ENCODE measurements at places on chromosomes 13 and 19. TPM values are rescaled to one million over a fixed set of nuclear protein-coding genes. Genes with fewer than 3 reads are reported as not detected.

KRTDAP gene
- not detected for polyA plus RNA-seq

MIA gene
- polyA plus RNA-seq: 2.1 TPM

C3 gene
- polyA plus RNA-seq: 313 TPM

EXOSC5 gene
- 32.7 TPM for polyA plus RNA-seq

RUVBL2 gene
- 36.6 TPM for polyA plus RNA-seq

RAB3A gene
- polyA plus RNA-seq: 2.1 TPM

KIR2DL4 gene
- 0.45 TPM for polyA plus RNA-seq

- no peak for DNase-seq
- no peaks in the 10 kb centered on the region for H3K4me1 ChIP-seq
- no peak overlapping the region for H3K4me3 ChIP-seq
- H3K27me3 ChIP-seq: no peaks in the 10 kb centered on the region
Measured at GRCh38 chr13:63124863-63125262, 1709.2 kb upstream of the PCDH20 start.

- H3K4me3 ChIP-seq: no peak overlapping the region
- H3K4me1 ChIP-seq: peaks cover 21% of the 10 kb centered on the region
- peaks cover 30% of the 10 kb centered on the region for H3K27me3 ChIP-seq
Measured at GRCh38 chr19:18231775-18232174, 5.5 kb upstream of the PDE4C start.

DNA sequence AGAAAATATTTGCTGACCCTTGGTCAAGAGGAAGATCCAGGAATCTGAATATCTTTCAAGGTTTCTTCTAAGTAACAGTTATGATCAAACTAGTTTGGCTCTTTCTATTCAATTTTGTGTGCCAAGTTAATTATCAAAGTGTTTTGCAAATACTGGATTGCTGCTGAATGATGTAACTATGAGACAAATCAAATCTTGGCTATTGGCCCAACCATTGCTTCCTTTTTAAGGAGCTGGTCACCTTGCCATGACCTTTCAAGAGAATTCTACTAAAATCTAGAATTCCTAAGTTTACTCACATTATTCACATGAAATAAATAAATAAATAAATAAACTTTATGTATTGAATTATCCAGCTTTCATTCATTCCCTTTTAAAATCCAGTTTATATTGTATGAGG is 371.8 kb downstream of the SLITRK6 start:
- no peaks in the 10 kb centered on the region for H3K36me3 ChIP-seq
- no peaks in the 10 kb centered on the region for H3K4me1 ChIP-seq
- no peak for DNase-seq
- no peaks in the 10 kb centered on the region for H3K27me3 ChIP-seq

DNA sequence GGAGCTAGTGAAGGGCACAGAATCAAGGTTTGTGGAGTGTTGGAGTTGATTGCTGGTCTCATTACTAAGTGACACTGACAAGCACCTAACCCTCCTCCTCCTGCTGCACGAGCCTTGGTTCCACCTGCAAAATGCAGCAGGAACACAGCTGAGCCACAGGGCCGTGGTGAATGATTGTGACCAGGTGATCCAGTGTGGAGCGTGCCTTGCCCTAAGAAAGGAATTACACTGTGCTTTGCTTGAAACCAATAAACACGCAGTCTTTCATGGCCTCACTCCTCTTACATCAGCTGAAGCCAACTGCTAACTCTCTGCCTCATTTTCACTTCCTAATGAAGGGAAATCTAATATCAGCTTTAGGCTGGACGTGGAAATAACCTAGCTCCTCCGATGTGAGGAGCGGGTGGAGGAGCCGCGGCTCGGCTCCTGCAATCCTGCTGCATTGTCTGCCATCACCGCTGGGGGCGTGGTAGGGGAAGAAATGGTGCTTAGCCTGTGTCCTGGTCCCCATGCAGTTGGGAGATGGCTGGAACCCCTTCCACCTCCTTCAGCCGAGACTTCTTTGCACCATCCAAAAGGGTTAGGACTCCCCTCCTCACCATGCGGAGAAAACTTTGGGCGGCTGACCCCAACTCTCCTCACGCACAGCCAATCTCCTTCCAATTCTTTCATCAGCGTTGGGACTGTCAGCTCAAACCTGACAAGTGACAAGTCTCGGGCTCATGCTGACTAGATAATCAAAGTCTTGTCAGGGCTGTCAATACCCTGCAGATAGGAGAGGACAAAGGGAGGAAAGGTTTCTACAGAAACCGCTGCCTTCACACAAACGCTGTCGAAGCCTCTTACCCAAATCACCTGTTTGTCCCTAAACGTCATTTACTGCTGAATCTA is 427.9 kb downstream of the ZNF536 start:
- no peak for DNase-seq
- no peaks in the 10 kb centered on the region for H3K36me3 ChIP-seq
- no peak overlapping the region for H3K27ac ChIP-seq
- no peak overlapping the region for H3K4me3 ChIP-seq
- H3K27me3 ChIP-seq: no peaks in the 10 kb centered on the region

DNA sequence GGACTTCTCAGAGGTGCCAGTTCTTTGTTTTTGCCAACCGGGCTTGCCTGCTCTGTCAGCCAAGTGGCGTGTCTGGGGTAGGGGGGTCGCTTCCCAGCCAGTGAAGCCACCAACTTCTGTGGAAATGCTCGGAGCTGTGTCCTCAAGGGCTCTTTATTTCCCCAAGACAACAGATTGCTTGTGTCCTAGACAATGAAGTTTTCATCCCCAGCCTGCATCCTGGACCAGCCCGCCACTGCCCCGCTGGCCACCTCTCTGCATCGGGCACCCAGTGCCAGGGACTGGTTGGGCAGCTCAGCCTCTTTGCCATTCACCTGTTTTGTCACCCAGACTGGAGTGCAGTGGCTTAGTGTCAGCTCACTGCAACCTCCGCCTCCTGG is 3.7 kb downstream of the RAB11B start:
- no peaks in the 10 kb centered on the region for H3K36me3 ChIP-seq
- DNase-seq: no peak
- peak overlapping the region; percentile 100 for H3K27ac ChIP-seq
- no peak overlapping the region for H3K4me3 ChIP-seq
- peaks cover 70% of the 10 kb centered on the region for H3K4me1 ChIP-seq

GRCh38 chr13:99605420-99606323 is 104.4 kb downstream of the TM9SF2 start:
- H3K4me1 ChIP-seq: peaks cover 7% of the 10 kb centered on the region
- peak overlapping the region; percentile 83 for H3K27ac ChIP-seq
- no peaks in the 10 kb centered on the region for H3K27me3 ChIP-seq
- no peak for DNase-seq

GRCh38 chr13:93778548-93778947 is 551.9 kb downstream of the GPC6 start:
- DNase-seq: no peak
- H3K27me3 ChIP-seq: no peaks in the 10 kb centered on the region
- no peaks in the 10 kb centered on the region for H3K4me1 ChIP-seq

- H3K4me1 ChIP-seq: no peaks in the 10 kb centered on the region
- H3K36me3 ChIP-seq: peaks cover 4% of the 10 kb centered on the region
- no peak overlapping the region for H3K27ac ChIP-seq
Measured at GRCh38 chr19:5228490-5228889, 112.1 kb downstream of the PTPRS start.

GRCh38 chr19:13078897-13079541 is 23.6 kb downstream of the LYL1 start:
- peaks cover 5% of the 10 kb centered on the region for H3K36me3 ChIP-seq
- H3K4me1 ChIP-seq: no peaks in the 10 kb centered on the region
- peak; percentile 91 for DNase-seq
- H3K4me3 ChIP-seq: no peak overlapping the region
- no peaks in the 10 kb centered on the region for H3K27me3 ChIP-seq

- peak within 1 kb of the TSS; percentile 98 for H3K27ac ChIP-seq
- H3K4me1 ChIP-seq: peaks cover 32% of the 10 kb centered on the region
Measured at GRCh38 chr19:45177817-45178261, at the start of gene TRAPPC6A. TRAPPC6A (minus strand) TSS chr19:45178237; CDS start chr19:45178218, 19 bp downstream.

- no peaks in the 10 kb centered on the region for H3K27me3 ChIP-seq
- H3K27ac ChIP-seq: peak overlapping the region; percentile 24
- peak; percentile 60 for DNase-seq
- H3K36me3 ChIP-seq: peaks cover 4% of the 10 kb centered on the region
- H3K4me3 ChIP-seq: no peak overlapping the region
- peaks cover 62% of the 10 kb centered on the region for H3K4me1 ChIP-seq
Measured at GRCh38 chr19:29668746-29669609, 3.7 kb downstream of the PLEKHF1 start.

GRCh38 chr19:16554776-16555175 is 12.5 kb upstream of the CHERP start:
- no peak overlapping the region for H3K27ac ChIP-seq
- no peaks in the 10 kb centered on the region for H3K27me3 ChIP-seq
- H3K4me3 ChIP-seq: no peak overlapping the region
- H3K36me3 ChIP-seq: peaks cover 25% of the 10 kb centered on the region

GRCh38 chr13:77430377-77430951 is 103.6 kb upstream of the MYCBP2 start:
- DNase-seq: no peak
- H3K4me1 ChIP-seq: no peaks in the 10 kb centered on the region
- H3K36me3 ChIP-seq: no peaks in the 10 kb centered on the region
- H3K27ac ChIP-seq: no peak overlapping the region

- no peak for DNase-seq
- no peak overlapping the region for H3K4me3 ChIP-seq
- peaks cover 10% of the 10 kb centered on the region for H3K36me3 ChIP-seq
- H3K27ac ChIP-seq: no peak overlapping the region
Measured at GRCh38 chr13:102879793-102880499, 34.1 kb downstream of the ERCC5 start.

DNA sequence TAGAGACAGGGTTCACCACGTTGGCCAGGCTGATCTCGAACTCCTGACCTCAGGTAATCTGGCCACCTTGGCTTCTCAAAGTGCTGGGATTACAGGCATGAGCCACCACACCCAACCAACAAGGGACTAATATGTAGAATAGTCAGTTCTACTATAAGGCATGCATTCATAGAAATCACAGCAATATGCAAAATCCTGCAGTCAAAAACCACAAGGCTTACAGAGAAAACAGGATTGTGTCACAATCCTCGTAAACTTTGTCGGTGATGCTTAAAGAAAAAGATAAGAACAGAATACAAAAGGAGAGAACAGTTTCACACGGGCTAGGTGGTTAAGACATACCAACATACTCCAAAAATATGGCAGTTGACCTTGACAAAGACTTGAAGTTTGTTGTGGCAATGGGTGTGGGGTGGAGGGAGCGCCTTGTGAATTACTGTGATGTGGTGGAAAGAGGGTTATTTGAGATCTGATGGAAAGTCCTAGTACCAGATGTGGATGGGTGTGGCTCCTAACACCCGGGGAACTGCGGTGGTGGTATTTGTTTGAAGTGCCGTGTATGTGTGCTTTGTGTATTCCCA is 12.4 kb downstream of the NOSIP start:
- H3K27ac ChIP-seq: no peak overlapping the region
- no peak overlapping the region for H3K4me3 ChIP-seq
- H3K27me3 ChIP-seq: no peaks in the 10 kb centered on the region
- no peaks in the 10 kb centered on the region for H3K36me3 ChIP-seq
- H3K4me1 ChIP-seq: peaks cover 17% of the 10 kb centered on the region

DNA sequence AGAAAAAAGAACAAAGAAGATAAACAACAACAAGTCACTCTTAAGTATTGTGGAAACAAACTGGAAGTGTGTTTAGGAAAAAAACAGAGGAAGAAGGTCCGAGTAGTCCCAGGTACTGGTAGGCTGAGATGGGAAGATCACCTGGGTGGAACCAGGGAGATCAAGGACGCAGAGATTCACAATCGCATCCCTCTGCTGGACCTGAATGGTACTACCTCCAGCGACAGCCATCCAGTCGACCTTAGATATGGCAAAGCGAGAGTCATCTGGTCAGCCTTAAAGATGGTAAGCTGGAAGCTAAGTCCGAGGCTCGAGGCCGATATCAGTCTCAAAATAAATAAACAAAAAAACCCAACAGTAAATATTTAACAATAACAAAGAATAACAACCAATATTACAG is 44.9 kb upstream of the ZNF91 start:
- H3K4me1 ChIP-seq: no peaks in the 10 kb centered on the region
- no peak for DNase-seq
- H3K27ac ChIP-seq: no peak overlapping the region

DNA sequence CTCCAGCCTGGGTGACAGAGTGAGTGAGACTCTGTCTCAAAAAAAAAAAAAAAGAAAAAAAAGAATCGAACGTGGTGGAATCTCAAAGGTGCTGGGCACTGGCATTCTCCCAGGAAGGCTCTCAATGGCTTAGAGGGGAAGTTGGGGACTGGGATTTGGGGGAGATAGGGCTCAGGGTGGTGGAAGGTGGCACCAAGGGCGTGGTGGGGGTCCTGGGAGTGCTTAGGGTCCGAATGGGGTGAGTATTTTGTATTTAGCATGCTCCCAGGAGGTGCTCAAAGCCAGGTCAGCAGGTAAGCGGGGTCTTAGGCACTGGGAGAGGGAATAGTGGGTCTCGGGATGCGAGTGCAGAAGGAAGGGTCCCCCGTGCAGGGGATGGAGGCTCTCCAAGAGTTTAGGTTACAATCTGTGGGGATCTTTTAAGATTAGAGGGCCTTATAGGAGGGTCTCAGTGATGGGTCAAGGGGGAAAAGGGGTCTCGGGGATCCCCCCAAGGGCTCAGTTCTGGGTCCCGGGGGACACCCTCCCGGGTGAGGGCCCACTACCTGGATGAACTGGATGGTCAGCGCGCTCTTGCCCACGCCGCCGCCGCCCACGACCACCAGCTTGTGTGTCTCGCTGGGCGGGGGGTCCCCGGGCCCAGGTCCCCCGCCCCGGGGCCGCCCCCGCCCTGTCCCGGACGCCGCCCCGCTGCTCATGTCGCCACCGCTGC is 386 bp downstream of the RRAS start:
- H3K27me3 ChIP-seq: no peaks in the 10 kb centered on the region
- DNase-seq: peak; percentile 79
- H3K4me1 ChIP-seq: no peaks in the 10 kb centered on the region
- peak overlapping the region; percentile 95 for H3K4me3 ChIP-seq
- peaks cover 3% of the 10 kb centered on the region for H3K36me3 ChIP-seq
- H3K27ac ChIP-seq: peak overlapping the region; percentile 100

GRCh38 chr13:60482012-60482411 is 85.0 kb downstream of the TDRD3 start:
- no peak for DNase-seq
- no peaks in the 10 kb centered on the region for H3K36me3 ChIP-seq
- no peaks in the 10 kb centered on the region for H3K4me1 ChIP-seq
- no peaks in the 10 kb centered on the region for H3K27me3 ChIP-seq

DNA sequence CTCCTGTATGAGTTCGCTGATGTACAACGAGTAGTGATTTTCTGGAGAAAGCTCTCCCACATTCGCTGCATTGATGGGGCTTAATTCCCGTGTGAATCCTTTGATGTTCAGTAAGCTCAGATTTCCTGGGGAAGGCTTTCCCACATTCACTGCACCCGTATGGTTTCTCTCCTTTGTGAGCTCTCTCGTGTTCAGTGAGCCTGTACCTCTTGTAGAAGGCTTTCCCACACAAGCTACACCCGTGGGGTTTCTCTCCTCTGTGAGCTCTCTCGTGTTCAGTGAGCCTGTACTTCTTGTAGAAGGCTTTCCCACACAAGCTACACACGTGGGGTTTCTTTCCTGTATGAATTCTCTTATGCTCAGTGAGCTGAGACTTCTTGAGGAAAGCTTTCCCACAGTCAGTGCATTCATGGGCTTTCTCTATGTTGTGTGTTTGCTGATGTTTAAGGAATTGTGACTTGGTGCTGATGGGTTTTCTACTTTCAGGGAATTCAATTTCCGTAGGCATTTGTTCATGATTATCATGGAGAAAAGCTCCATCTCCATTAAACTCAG is 3.5 kb upstream of the ZNF577 start:
- H3K4me3 ChIP-seq: no peak overlapping the region
- no peaks in the 10 kb centered on the region for H3K27me3 ChIP-seq
- no peak overlapping the region for H3K27ac ChIP-seq
- H3K4me1 ChIP-seq: peaks cover 13% of the 10 kb centered on the region
- H3K36me3 ChIP-seq: peaks cover 60% of the 10 kb centered on the region
